ENCODE measurements at places on chromosomes 7 and 10.

DNA sequence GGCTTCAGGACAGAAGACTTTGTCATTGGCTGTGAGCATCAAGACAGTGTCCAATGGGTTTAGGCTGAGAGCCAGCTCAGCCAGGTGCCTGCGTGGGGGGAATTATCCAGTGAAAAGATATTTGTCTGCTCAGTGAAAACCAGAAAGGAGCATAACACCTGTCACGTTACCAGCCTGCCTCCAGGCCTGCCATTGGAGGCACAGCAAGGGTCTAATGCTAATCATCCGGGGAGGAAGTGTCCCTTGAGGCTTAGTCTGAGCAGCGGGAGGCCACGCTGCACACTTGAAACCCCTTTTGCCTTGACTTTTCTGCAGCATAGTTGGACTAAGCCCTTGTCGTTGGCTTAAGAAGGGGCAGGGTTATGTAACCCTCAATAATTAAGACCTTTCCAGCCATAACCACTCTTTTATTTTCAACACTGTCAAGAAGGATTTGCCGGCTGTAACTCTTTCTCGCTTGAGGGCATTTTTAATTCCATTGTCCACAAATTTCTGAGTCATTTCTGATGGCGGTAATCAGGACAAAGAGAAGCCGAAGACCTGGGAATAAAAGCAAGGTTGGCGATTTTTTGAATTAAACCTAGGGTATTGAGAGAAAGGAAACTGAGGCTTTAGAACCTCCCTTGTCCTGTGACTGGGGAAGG, 639.6 kb upstream of the FOXK1 start:
- DNase-seq: peak; percentile 23

DNA sequence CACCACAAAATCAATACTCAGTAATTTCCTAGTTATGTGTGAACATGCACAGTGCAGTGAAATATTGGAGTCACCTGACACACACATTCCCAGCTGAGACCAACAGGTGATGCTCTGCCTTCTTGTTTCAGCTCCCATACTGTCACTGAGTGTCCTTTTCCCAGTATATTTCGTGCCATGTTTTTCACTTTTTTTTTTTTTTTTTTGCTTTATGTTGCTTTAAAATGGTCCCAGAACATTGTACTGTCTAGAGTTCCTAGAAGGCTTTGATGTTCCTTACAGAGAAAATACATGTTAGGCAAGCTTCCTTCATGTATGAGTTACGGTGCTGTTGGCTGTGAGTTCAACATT, 45.6 kb downstream of the ELAPOR2 start:
- no peak for DNase-seq

DNA sequence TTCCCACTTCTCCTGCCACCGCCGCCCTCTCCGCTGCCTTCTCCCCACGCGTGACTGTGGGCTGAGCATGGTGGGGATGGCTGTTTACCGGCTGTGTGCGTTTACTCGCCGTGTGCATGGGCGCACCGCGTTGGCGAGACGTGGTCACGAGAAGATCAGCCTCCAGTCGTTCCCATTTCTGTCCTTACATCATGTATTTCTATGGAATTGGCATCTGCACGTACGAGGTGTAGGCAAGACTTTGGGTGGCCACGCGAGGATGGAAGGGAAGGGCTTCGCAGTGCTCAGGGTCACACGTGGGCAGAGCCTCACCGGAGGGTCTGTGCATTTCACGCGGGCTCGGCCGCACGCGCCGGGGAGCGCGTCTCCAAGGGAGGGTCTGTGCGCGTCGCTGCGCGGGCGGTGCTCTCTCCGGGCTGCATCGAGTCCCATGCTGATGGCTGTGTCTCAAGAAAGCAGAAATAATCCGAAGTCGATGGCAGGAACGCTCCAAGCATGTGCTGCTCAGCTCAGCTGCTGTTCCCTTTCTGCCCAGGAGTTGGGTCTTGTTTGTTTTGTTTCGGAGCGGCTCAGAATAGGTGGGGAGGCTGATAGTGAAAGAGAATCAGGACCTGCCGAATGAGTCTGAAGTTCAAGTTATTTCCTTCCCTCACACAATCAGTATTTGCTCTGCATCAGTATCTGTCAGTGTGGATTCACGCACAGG, 973 bp downstream of the CAMK1D start:
- DNase-seq: no peak

DNA sequence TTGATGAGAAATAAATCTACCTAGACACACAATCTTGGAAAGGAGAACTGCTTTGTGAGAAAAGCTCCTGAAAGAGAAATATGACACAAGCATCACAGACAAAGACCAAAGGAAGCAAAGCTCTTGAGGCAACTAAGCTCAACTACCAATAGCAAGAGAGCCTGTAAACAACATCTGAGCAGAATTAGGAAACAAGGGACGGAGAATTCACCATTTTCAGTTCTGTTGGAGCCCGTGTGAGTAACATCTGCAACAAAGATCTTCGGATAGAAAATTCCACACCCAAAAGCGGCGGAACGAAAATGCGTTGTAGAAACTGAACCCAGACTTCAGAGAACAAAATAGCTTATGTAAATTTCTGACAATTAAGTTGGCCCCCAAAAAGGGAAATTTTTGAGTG, 909.9 kb upstream of the MBL2 start:
- DNase-seq: no peak

DNA sequence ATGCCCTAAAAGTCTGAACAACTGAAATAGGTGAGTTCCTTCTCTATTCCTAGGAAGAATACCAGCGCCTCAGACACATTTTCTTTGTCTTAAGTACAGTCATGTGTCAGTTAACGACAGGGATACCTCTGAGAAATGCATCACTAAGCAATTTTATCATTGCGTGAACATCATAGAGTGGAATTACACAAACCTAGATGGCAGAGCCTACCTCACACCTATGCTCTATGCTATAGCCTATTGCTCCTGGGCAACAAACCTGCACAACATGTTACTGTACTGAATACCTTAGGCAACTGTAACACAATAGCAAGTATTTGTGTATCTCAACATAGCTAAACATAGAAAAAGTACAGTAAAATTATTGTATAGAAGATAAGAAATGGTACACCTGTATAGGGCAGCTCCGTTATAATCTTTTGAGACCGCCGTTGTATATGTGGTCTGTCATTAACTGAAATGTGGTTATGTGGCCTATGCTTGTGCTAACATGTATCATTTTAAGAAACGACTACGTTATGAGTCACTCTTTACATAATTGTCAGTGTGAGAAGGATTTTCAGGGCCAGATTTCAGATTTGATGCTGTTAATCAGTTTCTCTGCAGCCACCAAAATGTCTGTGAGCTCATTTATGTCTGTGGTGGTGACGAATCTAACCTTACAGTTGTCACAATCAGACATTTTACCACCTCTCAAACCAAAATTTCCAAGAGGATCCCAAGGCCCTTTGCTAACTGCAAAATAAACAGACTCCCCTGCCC, 66.1 kb upstream of the STK17A start:
- no peak for DNase-seq

- no peak for DNase-seq
Observed at GRCh38 chr10:11993834-11994468, 48.7 kb downstream of the UPF2 start.

DNA sequence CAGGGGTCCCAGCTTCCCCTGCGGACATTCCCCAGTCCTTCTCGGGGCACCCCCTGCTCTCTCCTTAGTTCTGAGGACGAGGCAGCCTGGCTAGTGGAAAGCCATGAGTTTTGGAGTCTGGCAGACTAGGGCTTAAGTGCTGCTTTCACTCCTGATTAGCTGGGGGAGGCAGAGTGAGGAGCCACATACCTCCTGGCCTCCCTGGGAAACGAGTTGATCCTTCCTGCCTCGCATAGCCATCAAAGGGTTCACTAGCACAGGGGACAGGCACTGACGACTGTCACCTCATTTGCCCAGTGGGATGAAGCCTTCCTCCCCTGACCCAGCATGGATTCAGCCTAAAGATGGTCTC, 402.5 kb downstream of the RPS24 start:
- no peak for DNase-seq

DNA sequence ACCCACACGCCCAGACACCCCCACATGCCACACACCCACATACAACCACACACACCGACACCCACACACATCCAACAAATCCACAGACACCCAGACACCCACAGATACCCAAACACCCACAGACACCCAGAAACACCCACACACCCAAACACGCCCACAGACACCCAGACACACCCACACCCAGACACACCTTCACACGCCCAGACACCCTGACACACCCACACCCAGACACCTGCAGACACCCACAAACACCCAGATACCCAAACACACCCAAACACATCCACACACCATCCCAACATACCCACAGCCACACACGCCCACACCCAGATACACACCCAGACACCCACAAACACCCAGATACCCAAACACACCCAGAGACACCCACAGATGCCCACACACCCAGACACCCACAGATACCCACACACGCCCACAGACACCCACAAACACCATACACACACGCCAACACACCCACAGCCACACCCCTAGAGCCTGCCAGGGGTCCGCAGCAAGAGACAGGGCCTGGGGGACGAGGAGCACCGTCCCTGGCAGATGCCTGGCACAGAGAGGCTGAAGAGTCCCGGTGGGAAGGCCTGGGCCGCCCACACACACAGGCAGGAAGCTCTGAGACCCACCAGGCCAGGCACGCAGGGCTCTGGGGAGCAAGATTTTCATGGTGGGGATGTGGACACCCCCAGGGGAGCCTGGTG, 28.5 kb downstream of the CYP2W1 start:
- no peak for DNase-seq

GRCh38 chr7:37180828-37181549, 267.7 kb downstream of the ELMO1 start:
- no peak for DNase-seq

DNA sequence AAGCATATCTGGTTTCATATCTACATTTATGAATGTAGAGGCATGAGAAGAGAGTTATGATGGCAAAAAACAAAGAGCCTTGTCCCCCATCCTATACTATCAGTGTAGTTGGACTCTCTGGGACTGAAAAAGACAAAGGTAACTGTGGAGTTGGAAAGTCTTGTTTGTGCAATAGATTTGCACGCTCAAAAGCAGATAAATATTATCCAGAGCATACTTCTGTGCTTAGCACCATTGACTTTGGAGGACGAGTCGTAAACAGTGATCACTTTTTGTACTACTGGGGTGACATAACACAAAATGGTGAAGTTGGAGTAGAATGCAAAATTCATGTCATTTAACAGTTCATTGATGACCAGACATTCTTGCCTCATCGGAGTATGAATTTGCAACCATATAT, 85.2 kb upstream of the EGFR start:
- DNase-seq: no peak

DNA sequence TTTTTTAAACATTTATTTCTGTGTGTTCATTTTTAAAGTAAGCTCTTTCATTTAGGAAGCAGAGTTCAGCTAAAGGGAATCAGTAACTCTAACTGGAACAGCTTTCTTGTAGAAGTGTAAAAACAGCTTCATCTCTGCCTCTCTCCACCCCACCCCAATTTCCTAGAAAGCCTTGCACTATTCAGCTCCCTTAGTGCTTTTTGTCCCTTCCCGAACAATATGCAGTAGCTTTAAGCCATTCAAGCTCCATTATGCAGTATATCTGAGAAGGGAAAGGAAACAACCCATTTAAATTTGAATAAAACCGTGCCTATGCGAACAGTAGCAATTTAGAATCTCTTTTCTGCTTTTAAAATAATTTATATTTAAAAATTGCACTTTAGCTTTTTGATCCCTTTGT, 134.5 kb downstream of the TRIL start:
- DNase-seq: no peak

DNA sequence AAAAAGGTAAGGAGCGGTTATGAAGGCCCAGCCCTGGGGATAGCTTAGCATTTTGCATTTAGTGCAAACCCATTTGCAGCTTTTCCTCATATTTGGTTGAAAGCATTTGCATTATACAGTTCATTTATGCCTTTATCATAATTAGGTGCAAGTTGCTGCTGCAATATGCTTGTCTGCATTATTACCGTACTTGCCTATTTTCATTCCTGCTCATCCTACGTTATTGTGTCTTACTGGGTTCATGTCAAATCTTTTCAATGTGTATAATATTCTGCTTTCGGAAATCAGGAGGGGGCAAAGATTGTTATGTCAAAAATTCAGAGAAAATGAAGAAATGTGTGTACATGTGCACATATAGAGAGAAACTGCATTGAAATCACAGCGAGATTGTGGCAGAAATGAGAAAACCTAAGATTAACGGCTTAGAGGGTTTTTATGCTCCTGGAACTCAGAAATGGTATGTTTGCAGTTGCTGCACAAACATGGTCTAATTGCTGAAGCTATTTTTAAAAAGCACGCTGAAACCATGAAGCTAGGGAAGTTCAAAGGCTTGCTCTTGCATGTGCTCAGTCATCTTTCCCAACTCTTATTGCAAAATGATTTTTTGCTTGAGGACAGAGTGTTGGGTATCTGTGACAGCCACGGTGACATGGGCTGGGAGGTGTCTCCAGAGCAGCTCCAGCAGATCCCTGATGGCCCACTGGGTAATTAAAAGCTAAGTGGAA, 613.2 kb downstream of the SDK1 start:
- no peak for DNase-seq

DNA sequence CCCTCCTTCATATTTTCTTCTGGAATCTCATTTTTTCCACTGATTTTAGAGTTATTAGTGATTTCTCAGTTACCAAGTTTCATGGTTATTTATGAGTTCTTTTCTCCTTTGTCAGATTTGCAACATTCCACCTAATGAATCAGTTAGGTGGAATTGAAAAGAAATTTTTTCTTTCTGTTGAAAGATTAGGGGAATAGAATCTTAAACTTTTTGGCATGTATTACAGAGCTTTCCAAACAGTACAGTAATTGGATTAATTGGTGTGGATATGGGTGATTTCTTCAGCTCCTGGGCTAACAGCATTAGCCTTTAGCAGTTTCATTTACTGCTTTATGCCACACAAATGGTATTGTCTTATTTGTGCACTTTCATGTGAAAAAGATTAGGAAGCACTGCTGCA, 17.0 kb downstream of the STAM start:
- DNase-seq: no peak

- DNase-seq: no peak
Observed at GRCh38 chr7:94903971-94904370, 3.4 kb upstream of the PPP1R9A start.

GRCh38 chr7:93053949-93054943, 63.5 kb downstream of the SAMD9 start:
- no peak for DNase-seq

- no peak for DNase-seq
Observed at GRCh38 chr7:45151131-45151684, 6.4 kb upstream of the RAMP3 start.

- DNase-seq: no peak
Observed at GRCh38 chr7:4010923-4011656, 671.0 kb upstream of the FOXK1 start.

DNA sequence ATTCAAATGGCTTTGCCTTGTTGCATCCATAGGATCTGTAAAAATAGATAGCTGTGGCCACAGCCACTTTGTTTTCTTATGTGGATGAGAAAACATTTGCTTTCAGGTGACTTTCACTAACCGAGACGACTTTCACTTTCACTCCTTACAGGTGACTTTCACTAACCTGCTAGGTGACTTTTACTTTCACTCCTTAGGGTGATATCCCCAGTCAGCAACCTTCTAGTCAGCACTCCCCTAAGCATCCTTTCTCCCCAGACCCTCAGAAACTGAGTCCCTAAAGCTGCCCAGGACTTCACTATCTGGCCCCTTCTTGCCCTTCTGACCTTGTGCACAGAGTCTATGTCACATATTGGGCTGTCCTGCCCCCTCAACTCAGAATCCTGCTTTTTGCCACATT, 177.5 kb downstream of the RELN start:
- DNase-seq: no peak

All from NCI-H187 treated with DMSO at 0.1 percent for 48 hours (cell line).